ENCODE measurements at places on chromosomes 5 and 9.

DNA sequence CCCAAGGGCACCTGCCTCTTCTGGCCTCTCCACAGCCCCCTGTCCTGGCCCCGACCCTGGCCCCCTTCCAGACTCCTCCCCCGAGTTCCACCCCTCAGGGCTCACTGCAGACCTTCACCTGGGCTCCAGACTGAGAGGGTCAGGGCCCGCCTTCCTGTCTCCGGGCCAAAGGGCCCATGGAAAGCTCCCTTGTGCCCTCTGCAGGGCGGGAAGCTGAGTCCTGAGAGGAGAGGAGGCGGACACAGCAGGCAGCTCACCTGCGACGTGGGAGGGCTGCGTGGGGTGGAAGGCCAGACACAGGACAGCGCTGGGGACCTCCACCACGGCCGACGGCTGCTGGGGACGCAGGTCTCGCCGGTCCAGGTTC is 20.6 kb downstream of the DYNC2I2 start:
- peak; percentile 39 for DNase-seq

DNA sequence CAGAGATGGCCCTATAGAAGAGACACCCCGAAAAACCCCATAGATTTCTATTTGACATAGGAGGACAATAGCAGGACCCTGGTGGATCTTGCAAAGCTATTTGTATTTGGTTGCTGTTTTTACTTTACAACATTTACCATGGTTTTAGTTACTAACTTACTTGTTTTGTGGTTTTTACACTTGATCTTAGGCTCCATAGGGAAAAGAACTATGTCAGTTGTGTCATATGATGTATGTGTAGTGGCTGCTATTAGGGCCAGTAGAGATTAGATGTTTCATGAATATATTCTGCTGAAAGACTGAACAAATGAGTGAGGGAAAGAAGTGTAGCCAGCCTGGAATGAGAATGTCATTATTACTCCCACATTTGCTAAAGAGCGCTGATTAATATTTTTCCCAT is 388.1 kb downstream of the SEMA5A start:
- DNase-seq = no peak

DNA sequence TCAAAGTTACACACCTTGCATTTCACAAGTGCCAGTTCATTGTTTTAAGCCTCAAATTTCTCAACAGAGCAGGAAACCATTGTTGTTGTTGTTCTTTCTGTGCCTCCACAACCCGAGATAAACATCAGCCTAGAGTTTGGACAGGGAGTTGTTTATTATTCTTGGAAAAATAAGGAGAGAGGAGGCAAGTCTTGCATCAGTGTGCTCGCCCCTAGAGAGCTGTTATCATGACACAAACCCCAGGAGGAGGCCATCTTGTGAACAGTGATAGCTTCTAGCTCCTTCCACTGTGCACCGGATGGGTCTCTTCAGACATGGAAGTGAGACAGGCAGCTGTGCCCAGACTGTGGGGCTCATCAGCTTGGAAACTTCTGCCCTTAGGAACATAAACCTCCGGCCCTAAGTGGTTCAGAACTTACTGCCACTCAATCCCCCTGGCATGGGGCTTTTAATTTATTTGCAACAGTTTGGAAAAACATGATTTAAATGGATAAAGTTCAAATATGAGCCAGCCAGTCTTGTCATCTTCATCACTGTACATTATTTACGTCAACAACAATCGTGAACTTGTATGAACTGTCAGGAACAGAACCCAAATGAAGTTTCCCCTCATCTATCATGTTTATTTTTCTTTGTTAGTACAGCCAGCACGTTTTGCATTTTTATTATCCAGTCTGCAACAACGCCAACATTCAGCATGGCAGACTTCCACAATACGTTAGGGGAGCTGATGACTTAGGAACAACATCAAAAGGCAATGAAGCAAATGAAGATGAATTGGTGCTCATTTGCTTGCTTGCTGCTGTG is 181.7 kb upstream of the S1PR3 start:
- DNase-seq = no peak

DNA sequence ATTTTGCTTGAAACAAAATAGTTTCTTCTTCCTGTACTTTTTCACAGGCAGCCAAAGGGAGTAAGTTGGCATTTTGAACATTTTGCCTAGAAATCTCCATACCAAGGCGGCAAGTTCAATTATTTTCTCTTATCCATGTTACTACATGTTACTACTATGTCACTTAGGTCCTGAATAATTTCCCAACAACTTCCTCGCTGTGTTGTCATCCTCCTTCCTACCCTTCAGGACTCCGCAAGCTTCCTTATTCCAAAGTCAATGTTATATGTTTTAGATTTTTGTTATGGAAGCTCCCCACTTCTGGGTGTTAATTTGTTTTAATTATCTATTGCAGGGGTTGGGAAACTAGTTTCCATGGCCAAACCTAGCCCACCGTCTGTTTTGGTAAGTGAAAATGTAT is 9.9 kb upstream of the B4GALT1 start:
- no peak for DNase-seq

- DNase-seq = no peak
Observed at GRCh38 chr5:172791726-172792445, 20.9 kb upstream of the DUSP1 start.

DNA sequence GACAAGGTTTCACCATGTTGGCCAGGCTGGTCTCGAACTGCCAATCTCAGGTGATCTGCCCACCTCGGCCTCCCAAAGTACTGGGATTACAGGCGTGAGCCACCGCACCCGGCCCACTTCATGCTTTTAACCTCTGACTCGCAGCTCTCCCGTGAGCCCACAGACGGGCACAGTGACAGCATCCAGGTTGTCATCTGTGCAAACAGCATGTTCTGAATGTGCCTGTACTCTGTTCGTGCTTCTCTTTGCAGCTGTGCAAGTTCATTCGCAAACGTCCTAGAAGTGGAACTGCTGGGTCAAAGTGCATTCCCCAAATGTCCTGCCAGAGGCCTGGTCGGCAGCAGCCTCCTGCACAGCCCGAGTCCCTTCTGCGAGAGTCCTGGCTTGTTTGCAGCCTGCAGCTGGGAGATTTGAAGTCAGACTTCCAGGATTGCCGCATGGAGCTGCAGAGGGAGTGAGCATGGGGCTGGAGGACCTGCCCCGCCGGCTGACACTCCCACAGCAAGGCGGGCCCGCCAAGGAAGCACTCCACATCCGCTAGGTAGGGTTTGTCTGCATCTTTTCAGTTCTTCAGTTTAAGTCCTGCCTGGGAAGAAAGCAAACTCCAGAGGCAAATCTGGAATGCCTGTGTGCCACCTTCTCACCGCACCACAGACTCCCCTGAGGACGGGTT is 3.4 kb downstream of the BRD3OS start:
- DNase-seq = no peak

- DNase-seq = no peak
Observed at GRCh38 chr5:104452550-104452949, 890.0 kb upstream of the NUDT12 start.

- DNase-seq = no peak
Observed at GRCh38 chr9:70589571-70590314, 175.3 kb upstream of the KLF9 start.

DNA sequence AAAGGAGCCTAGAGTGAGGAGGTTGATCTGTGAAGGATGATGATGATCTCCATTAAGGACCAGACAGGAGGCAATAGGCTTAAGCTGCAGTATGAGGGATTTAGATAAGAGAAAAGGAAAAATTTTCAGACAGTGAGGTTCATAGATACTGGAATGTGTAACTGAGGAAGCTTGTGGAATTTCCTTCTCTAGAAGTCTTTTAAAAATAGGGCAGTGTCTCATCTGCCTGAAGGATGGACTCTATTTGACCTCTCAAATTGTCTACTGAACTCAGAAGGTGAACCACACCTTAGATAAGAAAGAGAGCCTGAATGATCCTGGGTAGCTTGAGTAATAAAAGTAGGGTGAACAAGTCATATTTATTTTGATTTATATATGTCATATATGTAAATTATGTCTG is 148.2 kb upstream of the CDKN2B start:
- DNase-seq = no peak

DNA sequence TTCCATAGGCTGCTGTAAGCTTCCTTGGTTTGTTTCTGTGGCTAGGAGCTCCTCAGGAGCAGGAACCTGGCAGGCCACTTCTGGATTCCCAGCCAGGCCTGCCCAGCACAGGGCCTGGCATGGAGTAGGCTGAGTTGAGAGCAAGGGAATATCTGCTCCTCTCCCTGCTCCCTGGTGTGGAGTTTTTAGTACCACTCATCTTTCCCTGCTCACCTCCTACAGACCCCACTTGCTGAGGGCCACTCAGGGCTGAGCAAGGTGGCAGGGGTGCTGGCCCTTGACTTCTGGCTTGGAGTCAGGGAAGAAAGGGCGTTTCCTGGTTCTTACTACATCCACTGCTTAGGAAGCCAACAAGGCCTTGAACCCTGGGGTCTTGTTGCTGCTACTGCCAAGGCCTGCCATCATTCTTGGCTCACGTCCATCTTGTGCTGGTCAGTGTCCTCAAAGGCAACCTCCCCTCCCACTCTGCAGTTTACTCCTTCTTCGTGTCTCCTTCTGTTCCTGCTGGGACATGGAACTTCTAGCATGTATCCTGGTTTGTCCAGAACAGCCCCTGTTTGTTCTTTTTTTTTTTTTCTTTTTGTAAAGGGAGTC is 54.9 kb downstream of the PSD2 start:
- DNase-seq = no peak

GRCh38 chr5:38830521-38831051 is 15.2 kb upstream of the OSMR start:
- no peak for DNase-seq

GRCh38 chr5:64532212-64532611 is 26.4 kb downstream of the RGS7BP start:
- no peak for DNase-seq

GRCh38 chr5:179930788-179931473 is 23.2 kb upstream of the TBC1D9B start:
- no peak for DNase-seq

DNA sequence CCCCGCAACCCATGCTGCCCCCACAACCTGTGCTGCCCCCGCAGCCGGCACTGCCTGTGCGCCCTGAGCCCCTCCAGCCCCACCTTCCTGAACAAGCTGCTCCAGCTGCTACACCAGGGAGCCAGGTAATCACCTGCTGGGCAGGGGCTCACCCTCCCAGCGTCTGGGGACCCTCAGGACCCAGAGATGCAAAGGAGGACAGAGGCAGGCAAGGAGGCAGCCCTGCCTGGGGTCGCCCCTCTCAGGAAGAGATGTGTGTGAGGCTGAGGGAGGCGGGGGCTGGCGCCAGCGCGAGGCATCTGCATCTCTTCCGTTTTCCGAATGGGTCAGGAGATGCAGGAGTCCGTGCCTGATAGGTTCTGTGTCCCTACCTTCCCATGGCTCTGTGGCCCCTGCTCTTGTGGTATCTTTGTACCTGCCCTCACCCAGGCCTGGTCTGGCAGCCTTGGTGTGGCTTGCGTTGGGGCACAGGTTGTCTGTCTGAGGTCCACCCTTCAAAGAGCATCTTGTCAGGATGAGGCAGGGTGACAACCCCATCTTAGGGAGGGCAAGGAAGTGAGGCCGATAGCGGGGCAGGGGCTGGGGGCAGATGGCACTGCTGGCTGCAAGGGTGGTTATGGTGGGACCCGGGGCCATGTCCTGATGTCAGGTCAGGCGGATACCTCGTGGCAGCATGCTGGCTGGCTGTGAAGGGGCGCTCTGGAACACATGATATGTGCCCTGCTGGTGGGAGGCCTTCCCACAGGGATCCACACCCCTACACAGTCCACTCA is 75.7 kb downstream of the WNK2 start:
- DNase-seq = no peak

DNA sequence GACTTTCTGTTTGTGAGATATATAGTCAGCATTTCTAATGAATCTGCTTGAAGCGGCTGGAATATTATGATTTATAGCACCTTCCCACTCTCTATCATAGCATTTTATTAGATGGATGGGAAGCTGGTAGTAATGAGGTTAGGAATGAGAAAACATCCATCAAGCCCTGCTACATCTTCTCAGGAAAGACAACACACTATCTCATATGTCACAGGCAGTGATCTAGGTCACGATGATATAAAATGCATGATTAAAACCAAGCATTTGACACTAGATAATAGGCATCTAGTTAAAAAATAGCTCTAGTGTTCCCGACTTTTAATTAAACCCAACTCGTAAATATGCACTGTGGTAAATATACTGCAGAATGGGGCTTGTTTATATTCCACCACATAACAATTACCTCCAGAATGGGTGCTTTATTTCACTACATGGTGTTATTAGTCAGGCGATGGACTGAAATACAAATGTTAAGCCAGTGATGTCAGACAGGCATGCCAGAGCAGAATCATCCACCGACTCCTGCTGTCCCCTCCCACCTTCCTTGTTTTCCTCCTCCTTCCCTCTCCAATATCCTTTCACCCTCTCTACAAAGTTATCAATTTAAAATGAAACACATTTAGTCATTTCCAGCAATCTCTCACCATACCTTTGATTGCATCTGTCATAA is 286.8 kb downstream of the SPATA31D1 start:
- no peak for DNase-seq

GRCh38 chr5:134945041-134945440 is 22.7 kb upstream of the CATSPER3 start:
- no peak for DNase-seq

DNA sequence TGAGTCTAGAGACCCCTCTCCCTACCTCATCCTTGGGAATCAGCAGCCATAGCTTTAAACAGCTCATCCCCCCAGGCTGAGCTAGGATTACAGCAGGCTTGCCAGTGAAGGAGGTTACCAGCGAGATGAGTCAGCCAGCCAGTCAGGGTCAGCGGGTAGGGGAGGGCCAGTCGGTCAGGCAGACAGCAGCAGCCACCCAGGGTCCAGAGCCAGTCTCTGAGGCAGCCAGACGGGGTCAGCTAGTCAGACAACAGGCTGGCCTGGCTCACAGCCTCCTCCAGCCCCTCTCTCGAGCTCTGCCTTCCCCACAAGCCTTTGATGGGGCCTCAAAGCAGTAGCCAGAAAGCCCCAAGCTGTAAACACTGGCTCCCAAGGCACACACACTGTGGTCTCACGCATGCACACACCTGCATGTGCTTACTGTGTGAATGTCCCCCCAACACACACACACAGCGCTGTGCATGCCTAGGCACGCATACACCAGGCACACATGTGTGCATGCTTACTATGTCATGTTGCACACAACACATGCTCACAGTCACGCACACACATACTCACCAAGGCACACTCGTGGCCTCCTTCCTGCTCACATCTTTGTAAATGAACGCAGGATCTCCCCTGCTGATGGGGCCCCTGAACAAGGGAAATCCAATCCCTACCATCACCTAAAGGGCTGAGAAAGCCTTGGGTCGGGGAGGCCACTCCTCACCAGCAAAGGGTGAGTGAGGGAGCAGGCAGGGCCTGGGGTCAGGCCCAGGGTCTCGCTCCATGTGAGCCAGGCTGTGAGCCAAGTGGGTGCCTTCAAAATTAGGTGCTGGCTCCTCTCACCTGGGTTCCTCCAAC is 28.2 kb upstream of the CPLX2 start:
- no peak for DNase-seq

GRCh38 chr9:117073539-117074341 is 341.1 kb downstream of the ASTN2 start:
- peak; percentile 50 for DNase-seq

DNA sequence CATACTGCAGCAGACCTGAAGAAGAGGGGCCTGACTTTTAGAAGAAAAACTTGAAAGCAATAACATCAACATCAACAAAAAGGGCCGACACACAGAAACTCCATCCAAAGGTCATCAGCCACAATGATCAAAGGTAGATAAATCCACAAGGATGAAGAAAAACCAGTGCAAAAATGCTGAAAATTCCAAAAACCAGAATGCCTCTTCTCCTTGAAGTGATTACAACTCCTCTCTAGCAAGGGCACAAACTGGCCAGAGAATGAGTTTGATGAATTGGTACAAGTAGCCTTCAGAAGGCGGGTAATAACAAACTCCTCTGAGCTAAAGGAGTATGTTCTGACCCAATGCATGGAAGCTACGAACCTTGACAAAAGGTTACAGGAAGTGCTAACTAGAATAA is 186.2 kb upstream of the RAI14 start:
- no peak for DNase-seq

GRCh38 chr5:28517691-28518090 is 1479.3 kb upstream of the CDH9 start:
- no peak for DNase-seq

Data from iPS DF 6.9 (cell line).